ENCODE measurements at places on chromosomes 3 and 15.

DNA sequence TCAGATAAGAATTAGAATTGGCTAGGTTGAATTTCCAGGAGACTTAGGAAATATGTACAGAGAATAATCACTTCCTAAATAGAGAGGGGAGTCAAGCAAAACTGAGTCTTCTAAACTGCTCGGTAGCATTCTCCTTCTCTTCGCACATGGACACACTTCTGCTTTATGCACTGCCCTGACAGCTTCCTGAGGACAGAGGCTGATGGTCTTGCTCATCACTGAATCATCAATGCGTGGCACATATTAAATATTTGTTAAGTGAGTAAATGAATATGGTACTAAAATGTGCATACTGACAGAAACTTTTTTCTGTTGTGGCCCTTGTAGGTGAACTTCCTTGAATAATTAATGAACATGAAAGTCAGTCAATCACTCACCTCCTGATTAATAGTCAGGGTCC is 315.5 kb downstream of the FHIT start:
- DNase-seq, result no peak

GRCh38 chr3:114439284-114439683 is 145.5 kb downstream of the TIGIT start:
- DNase-seq, result no peak

GRCh38 chr15:33226559-33227181 is 32.2 kb upstream of the FMN1 start:
- peak; percentile 63 for DNase-seq

DNA sequence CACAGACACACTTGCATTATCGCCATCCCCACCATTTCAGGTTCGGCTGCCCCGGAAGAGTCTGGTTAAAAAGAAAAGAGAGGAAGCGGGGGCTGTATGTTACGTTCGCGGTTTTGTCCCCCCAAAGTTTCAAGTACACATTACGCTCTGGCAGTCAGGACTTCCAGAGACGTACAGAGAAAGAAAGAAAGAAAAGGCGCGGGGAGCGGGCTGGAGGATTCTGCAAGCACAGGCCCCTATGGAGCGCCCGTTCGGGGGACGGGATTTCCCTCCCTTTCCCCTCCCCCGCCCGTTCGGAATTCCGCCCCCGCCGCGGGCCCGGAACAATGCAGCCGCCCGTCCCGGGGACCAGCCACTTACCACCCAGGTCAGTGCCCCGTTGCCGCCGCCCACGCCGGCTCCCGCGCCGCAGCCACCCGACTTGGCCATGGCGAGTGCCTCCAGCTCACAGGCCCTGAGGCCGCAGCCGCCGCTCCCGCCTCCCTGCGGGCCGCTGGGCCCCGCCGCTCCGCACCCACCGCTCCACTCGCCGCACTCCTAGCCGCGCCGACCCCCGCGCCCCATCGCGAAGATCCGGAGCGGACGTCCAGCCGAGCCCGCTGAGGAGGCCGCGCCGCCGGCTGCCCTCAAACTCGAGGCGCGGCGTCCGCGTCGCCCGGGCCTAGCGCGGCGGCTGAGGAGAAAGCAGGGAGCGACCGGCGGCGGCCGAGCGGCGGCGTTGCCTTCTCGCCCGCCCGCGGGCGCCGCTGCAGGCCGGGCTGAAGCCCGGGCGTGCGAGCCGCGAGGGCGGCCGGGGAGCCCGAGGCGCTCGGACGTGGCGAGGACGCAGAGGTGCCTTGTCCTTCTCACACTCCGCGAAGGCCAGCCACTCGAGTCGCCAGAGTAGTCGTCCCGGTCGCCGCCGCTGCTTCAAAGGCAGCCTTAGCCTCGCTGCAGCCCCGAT is 567 bp downstream of the TOP2B start:
- DNase-seq, result peak; percentile 88

GRCh38 chr3:139204728-139205127 is 139.1 kb upstream of the MRPS22 start:
- DNase-seq, result no peak

DNA sequence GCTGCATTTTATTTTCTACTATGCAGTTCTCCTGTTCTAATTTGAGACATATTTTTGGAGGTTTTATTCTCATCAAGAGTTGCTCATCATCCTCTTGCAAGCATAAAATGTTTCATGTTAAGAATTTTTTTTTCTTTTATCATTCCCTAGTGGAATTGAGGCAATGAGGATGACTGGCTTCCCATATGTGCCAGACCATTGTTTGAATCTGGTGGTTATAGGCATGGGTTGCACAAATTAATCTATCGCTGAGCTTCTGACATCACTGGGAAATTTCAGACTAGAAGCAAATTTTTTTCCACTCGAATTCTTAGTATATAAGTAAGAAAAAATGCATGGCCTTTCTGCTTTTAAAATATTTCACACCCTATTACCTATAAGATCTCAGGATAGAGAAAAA is 279.1 kb upstream of the PLSCR5 start:
- DNase-seq, result no peak

GRCh38 chr15:82183121-82184031 is 79.2 kb downstream of the EFL1 start:
- no peak for DNase-seq

GRCh38 chr3:159825216-159825854 is 163.3 kb upstream of the IL12A start:
- DNase-seq, result no peak

DNA sequence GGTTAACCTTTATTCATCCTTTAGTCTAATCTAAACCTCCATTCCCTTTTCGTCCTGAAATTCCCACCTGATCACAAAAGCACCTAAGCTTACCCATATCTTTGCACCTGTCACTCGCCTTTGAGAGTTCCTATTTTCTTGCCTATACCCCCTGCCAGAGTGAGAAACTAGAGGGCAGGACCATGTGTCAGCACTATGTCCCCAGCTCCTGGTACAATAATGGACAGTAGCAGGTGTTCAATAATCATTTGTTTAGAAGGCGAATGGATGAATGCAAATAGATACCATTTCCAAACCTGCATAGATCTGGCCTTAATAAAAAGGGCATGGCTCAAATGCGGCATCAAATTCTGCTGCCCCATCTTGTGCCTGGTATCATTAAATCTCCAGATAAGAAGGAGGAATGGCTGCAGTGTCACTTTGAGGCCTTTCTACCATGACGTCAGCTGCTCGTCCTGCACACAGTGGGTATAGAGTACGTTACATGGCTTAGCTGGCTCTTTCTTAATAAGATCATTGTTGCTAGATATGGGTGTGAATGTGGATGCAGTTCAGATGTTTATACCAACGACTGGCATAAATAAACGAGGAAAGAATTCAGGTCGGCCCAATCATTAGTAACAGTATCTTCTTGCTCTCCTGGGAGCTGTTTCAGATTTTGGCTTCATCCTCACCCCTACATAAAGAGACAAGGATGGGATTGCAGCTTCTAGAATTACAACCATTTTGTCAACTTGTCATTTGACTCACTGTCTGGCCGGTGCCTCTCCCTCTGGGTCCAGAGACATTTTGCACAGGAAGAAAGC is 148.7 kb downstream of the RORA start:
- no peak for DNase-seq

DNA sequence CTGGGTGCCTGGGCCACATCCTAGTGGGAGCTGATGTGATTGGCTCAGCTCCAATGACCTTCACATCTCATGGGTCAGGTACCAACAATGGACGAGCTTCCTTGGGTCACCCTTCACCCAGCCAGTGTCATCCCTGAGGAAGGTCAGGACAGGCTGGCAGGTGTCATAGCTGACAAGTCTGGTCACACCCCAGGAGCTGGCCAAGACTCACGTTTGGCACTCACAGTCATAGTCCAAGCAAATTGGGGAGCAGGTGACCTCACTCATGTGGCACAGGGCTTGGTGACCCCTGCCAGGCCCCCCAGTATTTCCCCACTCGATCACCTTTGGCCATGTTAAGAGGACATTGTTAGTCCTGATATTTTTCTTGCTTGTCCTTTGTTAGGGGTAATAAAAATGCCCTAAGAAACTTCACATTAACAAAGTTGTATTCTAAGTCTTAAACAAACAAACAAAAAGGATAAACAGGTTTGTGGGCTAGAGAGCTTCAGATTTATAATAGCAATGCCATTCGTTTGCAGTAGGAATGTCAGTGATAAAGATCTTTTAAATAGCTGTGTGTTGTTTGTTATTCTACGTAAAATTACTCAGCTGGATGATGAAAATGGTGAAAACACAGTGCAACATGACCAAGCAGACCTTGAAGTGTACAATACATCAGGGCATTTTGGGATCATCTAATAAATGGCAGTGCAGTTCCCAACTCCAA is 79.5 kb upstream of the POMGNT2 start:
- no peak for DNase-seq

DNA sequence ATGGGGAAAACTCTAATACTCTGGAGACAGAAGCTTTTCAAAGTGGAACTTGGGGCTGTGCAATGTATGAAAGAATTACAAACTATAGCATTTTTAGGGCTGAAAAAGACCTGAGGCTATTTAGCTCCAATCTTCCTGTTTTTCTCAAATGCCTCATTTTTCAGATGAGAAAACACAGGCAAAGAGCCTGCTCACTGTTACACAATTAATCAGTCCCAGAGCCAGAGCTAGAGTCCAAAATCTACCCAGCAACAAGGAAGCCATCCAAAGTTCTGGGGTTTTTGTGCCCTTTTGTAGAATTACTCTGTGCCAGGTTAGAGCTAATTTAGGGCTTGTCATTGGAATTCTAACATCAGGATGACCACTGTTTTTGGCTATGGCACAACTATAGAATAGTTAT is 45.5 kb downstream of the GPR149 start:
- no peak for DNase-seq

DNA sequence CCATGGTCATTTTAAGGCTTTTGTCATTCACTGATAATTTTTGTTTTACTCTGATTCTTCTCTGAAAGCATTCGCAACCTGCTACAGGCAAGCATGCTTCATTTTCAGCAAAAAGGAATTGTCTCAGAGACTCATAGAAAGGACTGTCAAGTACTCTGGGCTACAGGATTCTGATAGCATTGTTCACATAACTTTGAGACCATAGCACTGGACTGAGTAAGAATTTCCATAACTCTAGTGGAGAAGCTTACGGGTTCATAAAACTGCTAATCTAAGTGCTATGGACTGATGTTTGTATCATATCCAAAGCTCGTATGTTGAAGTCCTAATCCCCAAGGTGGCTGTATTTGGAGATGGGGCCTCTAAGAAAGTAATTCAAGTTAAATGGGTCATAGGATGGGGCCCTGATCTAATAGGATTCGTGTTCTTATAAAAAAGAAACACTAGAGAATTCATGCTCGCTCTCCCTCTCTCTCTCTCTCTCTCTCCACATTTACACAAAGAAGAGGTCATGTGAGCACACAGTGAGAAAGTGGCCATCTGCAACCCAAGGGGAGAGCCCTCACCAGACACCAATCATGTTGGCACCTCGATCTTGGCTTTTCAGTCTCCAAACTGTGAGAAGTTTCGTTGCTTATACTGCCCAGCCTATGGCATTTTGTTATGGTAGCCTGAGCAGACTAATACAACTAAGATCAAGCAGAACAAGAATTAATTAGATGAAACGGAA is 60.4 kb downstream of the CRYGS start:
- no peak for DNase-seq

GRCh38 chr3:15851735-15852134 is 54.0 kb upstream of the ANKRD28 start:
- no peak for DNase-seq

DNA sequence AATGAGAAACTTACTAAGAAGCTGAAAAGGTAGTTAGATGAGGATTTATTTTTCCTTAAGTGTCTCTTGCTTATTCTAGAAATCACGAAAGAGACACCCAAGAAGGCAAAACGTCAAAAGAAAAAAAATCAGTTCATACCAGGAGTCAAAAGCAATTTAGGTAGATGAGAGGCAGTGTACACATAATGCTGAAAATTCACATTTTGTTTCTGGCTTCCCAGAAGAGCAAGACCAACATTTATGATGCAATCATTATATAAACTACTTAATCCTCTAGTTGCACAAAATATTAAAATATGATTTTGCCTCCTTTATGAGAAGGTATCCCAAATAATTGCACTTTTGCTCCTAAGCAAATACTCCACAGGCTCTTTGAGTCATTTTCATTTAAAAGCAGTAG is 228.0 kb downstream of the FMN1 start:
- no peak for DNase-seq

GRCh38 chr15:92941668-92942067 is 41.5 kb downstream of the CHD2 start:
- no peak for DNase-seq

- DNase-seq, result no peak
Observed at GRCh38 chr3:67657192-67657591, 2.8 kb upstream of the SUCLG2 start.

DNA sequence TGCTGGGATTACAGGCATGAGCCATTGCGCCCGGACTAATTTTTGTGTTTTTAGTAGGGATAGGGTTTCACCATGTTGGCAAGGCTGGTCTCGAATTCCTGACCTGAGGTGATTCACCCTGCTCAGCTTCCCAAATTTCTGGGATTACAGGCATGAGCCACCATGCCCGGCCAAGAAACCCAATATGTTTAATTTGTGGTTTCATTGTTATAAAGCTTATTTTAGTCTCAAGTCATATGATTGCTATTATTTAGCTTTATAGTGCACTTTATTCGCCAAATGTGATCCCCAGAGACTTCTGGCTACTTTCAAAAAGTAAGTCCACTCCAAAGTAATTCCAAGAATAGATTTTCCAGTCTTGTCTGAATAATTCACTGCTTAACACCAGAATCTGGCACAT is 19.3 kb upstream of the SLC4A7 start:
- DNase-seq, result no peak

DNA sequence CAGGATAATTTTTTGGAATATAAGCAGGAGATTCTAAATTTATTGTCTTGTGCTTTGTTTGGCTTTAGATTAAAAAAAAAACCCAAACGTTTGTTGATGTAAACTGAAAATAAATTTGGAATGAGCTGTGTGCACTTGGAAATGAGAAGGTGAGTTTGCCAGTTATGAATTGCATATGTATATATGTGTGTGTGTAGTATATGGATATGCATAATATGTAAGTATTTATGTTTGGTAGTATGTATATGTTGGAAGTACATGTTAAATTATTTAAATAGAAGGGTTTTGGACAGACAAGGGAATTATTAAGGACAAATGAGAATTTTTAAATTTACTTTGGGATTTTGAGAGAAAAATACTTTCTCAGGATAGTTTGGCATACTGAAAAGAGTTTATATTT is 265.8 kb upstream of the CNTN3 start:
- DNase-seq, result no peak

DNA sequence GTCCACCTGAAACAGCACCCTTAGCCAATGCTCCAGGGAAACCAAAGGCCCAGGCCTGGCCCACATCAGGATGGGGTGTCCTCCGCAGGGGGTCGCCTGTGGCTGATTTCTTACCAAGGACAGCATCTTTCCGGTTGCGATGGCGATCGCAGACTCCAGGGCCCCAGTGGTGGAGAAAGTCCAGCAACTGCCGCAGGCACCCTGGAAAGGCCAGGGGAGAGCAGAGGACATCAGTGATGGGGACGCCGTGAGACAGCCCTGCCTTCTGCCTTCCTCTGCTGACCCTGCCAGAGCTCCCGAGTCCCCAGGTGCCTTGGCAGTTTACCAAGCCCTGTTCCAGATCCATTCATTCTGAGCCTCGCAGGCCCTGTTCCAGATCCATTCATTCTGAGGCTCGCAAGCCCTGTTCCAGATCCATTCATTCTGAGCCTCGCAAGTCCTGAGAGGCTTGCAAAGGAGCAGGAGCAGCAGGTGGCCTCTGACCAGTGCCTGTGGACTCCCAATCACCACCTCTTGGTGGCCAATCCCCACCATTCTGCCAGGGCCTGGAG is 12.5 kb downstream of the CTSH start:
- no peak for DNase-seq

Data from activated CD8-positive, alpha-beta memory T cell treated with anti-CD3 and anti-CD28 coated beads for 24 hours (primary cell).